ENCODE measurements at places on chromosomes 5 and 9.
A peak's percentile ranks its signal among the peaks of the same experiment; 100 is the strongest.

DNA sequence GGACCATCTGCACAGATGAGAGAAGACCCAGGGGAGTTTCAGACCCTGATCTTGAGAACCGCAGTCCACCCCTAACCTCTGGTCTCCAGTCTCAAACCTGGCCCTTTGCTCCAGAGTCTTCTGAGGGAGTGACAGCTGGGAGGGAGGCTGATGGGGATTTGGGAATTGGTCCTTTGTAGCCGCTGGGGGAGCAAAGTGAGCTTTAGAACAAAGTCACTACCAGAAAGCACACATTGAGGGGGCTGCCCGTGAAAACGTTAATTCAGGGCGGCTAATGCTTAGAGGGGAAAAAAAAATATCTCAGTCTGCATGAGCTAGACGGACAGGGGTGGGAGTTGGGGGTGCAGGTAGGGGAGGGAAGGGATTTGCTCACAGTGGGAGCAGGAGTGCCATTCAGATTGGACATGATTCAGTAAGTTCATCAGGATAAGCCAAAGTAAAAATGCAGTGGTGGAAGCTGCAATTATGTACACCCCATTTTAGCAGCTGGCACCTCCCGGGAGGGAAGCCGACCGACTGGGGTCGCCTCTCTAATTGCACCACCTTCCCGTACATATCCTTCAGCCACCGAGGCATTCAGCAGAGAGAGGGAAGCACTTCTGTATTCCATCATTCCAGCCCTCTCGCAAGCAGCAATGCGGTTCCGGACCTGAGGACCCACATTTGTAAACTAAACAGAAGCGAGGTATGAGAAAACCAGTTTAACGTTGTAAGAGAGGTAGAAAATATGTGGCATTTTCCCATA, 123.4 kb upstream of the RETREG1 start:
- DNase-seq: no peak

GRCh38 chr5:107469485-107470294, 201.0 kb downstream of the EFNA5 start:
- no peak for DNase-seq

DNA sequence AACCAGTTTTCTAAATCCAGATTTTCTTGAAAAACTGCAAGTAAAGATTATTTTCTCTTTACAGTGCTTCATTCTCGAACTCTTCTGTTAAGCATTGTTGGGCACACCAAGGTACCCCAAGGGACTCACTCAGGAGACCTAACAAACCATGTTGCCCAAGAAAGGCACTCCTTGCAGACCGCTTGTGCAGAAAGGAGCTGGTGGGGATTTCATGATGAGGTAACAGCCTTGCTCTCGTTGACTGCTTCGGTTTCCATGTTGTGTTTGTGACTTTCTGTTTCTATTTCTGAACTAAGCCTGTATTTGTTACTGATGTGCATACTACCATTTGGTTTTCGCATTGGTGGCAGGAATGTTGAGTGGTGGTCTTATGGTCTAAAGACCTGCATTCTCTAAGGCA, 266.6 kb upstream of the DAP start:
- no peak for DNase-seq

DNA sequence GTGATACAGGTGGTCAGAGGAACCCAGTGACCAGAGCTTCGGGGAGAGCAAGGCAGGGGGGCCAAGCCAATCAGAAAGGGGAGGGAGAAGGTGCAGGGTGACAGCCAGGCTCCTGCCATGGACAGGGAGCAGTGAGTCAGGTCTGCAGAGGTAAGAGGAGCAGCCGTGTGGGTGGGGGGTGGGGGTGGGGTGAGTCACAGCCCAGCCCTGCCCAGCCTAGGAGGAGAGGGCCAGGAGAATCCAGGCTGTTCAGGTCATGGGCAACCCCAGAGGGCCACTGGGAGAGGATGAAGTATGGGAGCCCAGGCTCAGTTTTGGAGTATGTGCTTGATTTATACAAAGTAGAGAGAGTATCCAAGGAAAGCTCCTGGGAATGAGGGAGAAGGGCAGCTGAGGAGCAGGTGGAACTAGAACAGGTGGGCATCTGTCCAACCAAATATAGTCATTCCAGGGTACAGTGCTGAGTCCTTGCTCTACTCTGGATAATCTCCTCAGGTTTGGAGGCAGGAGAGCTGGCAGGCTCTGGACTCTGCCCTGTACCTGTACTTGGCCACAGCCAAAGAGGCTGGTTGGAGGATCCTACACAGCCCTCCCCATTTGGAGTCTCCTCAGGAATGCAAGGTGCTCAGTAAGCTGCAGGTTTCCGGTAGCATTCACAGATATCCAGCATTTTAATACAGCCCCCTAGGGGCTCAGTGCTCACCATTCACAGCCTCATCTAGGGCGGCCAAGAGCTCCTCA, 1.6 kb downstream of the HBEGF start:
- peak; percentile 24 for DNase-seq
